HL-60 (cell line): ENCODE measurements at places on chromosomes 1 and 21.

GRCh38 chr1:200231787-200232231 is 178.0 kb downstream of the ZNF281 start:
- no peak for DNase-seq

- no peak for DNase-seq
Observed at GRCh38 chr21:39198800-39199199, 15.5 kb upstream of the PSMG1 start.

DNA sequence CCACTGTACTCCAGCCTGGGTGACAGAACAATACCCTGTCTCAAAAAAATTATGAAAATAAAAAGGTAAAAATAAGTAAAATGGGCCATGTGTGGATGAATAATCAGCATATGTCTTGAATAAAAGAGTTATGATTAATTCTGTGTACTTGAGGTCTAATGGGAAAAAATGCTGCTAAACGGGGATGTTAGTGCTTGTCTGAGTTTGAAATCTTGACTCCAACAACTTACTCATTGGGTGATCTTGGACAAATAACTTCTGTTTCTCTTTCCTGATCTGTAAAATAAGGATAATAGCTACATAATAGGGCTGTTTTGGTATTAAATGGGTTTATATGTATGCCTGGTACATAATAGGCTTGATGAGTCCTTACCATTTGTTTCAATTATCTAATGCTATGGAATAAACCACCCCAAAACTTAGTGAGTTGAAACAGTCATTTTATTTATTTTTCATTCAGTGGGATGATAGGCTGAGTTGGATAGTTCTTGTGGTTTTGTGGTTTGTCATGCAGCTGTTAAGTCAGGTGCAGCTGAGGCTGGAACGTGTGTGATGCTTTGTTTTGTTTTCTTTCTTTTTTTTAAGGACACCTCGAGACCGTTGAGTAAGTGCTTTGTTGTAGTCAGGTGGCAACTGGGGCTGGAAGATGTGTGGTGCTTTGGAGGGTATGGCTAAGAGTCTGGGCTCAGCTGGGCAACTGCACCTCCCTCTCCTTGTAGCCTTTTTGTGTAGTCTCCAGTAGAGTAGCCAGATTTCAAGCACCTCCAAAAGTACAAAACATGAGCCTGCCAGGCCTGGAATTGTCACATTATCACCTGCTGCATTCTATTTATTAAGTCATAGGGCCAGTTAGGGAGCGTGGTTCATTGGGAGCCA is 4.9 kb downstream of the MDM4 start:
- DNase-seq, result no peak

DNA sequence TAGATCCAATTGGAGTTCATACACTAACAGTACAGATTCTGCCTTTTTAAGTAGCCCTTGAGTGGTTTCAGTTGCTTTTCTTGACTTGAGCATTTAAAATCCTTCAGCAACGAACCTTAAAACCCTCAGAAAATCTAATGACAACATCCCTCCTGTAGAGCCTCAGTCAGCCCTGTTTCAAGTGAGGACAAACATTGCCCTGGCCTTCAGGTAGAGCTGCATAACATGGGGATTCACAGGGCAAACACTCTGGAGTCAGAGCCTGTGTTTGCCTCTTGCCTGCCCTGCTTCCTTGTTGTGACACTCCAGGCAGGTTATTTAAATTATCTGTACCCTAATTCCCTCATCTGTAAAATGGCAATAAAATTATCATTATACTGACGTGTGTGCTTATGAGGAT is 96.1 kb upstream of the KCNA3 start:
- DNase-seq, result no peak

GRCh38 chr1:112501810-112502641 is 6.7 kb upstream of the WNT2B start:
- DNase-seq, result no peak

DNA sequence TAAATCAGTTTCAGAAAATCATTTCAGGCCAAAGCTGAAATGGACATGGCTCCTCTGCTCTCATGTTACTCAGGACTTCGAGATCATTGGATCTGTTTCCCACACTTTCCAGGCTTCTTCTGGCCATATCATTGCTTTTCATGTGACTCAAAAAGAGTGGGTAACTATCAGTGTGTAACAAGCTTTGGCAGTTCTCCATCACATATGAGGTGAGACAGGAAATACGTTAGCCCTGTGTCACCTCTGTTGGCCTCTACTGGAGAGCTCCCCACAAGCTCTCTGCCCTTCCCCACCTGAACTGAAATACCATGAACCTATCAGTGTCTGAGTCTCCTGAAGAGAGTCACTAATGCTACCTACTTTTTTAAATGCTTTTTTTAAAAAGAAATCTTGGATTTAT is 128.2 kb downstream of the LBR start:
- DNase-seq, result no peak

DNA sequence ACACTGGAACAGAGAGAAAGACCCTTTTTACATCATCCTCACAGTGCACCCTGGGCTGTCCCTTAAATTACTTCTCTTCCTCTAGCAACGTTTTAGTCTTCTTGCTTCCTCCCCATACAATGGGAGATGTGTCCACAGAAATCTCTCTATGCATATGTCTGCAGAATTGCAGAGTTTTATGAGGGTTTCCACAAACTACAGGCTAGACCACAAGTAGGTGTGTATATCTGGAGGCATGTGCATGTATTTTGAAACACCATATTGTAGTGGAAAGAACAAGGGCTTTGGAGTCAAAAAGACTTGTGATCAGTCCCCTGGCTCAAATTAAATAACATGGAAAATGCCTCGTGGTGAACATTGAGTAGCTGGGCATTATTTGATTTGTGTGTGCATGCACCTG is 121.3 kb upstream of the IPO9 start:
- DNase-seq, result no peak

DNA sequence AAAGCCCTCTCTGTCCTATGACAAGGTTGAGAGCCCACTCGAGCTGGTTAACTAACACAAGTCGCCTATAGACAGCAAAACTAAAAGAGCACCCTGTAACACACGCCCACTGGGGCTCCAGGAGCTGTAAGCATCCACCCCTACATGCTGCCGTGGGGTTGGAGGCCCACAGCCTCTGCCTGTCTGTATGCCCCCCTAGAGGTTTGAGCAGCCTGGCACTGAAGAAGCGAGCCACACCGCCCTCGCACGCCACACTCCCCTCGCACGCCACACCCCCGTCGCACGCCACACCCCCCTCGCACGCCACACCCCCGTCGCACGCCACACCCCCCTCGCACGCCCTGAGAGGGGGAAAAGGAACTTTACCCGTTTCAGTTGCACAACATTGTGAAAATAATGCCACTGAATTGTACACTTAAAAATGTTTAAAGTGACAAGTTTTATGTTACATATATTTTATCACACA is 13.2 kb upstream of the HMGCL start:
- DNase-seq, result peak; percentile 81

DNA sequence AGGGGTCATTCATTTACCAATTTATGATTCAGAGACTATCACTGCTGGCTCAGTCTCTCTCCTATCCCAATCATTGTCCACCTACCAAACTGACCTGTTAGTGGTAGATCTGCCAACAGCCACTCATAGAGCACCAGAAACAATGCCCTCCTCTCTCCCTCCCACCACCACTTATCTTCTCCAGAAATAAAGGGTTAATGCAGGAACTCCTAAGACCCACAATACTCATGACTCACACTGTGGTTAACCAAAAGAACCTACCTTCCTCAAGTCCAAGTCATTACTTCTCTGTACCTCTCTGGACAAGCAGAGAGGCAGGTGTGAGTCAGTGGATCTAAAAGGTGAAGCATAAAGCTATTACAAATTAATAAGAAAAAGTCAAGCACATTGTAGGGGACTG is 40.9 kb upstream of the CAMK1G start:
- DNase-seq, result no peak

GRCh38 chr1:6409733-6410132 is 10.0 kb downstream of the HES2 start:
- no peak for DNase-seq

- no peak for DNase-seq
Observed at GRCh38 chr1:19110257-19110927, 99.7 kb downstream of the UBR4 start.

DNA sequence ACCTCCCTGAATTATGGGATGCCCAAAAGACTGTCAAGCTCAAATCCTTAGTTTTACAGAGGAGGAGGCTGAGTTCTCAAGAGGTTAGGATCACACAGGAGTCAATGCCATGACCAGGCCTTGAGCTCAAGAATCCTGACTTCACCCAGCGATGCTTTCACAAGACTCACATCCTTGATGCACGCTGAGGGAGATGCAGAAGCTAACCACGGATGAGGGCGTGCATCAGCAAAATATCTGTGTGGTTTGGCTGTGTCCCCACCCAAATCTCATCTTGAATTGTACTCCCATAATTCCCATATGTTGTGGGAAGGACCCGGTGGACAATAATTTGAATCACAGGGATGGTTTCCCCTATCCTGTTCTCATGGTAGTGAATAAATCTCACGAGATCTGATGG is 133.2 kb downstream of the KCNJ6 start:
- DNase-seq, result no peak

GRCh38 chr21:36499578-36500471 is 19.9 kb upstream of the CLDN14 start:
- DNase-seq, result no peak

DNA sequence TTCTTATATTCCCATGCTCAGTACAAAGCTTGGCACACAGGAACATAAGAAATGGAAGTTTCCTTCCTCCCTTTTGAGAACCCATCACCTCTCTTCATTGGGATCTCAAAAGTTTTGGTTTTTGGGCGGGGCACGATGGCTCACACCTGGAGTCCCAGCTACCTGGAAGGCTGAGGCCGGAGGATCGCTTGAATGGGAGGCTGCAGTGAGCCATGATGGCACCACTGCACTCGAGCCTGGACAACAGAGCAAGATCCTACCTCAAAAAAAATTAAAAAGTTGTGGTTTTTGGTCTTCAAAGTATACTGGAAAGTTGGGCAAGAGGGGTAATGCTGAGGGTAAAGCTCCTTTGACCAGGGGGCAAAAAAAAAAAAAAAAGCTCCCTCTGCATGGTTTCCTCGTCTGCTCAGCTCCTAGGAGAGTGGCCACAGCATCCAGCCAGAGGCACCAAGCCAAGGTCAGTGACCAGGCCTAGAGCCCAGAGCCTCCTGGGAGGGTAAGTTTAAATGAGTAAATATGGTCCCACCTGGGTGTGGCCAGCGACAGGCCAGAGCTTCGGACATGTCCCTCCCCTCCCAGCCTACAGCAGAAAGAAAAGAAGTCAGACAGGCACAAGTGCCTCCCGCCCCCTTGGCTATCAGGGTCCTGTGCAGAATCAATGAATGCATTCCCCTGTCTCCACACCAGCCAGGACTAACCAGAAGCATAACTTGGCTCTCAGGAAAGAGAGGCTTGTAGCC is 5.0 kb downstream of the MEF2D start:
- DNase-seq, result no peak

GRCh38 chr1:56535362-56535761 is 44.0 kb downstream of the PLPP3 start:
- DNase-seq, result no peak

- DNase-seq, result no peak
Observed at GRCh38 chr1:110476028-110476765, 25.2 kb downstream of the PROK1 start.

DNA sequence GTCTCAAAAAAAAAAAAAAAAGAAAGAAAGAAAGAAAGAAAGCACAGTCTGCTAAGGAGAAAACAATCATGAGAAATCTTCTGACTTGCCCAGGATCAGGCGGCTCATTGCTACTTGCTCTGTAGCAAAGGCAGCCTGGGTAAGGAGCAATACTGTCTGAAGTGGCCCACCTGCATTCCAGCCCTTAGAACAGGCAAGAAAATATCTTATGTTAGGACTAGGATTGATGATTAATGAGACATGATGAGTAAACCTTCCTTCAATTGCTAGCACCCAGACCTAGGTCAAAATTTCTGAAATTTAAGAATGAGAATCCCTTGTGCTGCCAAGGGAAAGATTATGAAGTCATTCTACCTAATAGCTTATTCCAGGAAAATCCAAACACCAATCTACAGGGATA is 140.8 kb downstream of the DSCAM start:
- no peak for DNase-seq

GRCh38 chr1:6262555-6263420 is 1.9 kb upstream of the GPR153 start:
- DNase-seq, result no peak

- DNase-seq, result no peak
Observed at GRCh38 chr1:85334962-85335361, 58.5 kb upstream of the BCL10 start.

- no peak for DNase-seq
Observed at GRCh38 chr1:245614476-245614875, 459.7 kb downstream of the KIF26B start.

DNA sequence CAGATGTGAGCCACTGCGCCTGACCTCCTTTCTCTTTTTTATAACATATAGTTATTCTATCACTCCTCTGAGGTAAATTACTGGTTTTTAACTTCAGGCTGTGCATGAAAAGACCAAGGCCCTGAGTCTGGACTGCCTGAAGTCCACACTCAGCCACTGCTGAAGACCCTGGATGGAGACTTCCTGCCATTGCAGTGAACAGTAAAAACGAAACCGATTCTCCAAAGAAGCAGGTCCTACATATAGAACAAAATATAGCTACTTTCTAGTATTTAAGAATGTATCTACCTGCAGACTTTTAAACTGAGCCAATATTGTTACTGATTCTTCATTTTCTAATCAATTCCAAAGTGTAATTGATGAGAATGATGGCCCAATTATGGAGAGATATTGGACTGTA is 232.8 kb downstream of the CHRM3 start:
- DNase-seq, result no peak

GRCh38 chr1:220927442-220927841 is 48.2 kb downstream of the HLX start:
- DNase-seq, result no peak

DNA sequence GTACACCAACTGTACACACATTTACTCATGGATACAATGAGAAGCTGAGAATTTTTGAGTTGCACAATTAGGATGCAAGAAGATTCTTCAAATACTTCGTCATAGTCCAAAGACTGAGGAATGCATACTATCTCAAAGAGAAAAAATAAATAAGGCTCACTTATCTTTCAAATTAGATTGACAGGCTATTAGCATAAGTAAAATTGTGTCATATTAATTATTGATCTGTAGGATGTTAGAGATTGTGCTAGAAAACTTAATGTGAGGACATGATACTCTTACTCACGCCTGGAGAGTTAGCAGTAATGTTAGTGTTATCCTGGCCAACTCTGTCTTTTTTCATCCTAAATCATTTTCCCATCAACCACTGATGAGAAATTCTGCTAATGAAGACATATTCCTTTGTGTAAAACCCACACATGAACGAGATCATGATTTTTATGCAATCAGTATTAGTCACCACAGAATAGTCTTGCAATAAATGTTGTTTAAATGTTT is 659.0 kb downstream of the LTN1 start:
- no peak for DNase-seq

GRCh38 chr1:216247937-216248336 is 175.3 kb downstream of the USH2A start:
- DNase-seq, result no peak

GRCh38 chr1:88812366-88812765 is 79.0 kb downstream of the GTF2B start:
- no peak for DNase-seq

- DNase-seq, result no peak
Observed at GRCh38 chr1:151989211-151989862, 4.3 kb downstream of the S100A10 start.

GRCh38 chr1:107964336-107965109 is 457 bp downstream of the VAV3 start:
- DNase-seq, result no peak

- no peak for DNase-seq
Observed at GRCh38 chr1:161342177-161342576, 25.5 kb downstream of the CFAP126 start.
